Umbilical cord (tissue), 2 donors: ENCODE measurements at places on chromosomes 1 and 21.

- DNase-seq = peak; percentile 72
Measured at GRCh38 chr1:172149346-172149745, 271.1 kb upstream of the C1orf105 start.

DNA sequence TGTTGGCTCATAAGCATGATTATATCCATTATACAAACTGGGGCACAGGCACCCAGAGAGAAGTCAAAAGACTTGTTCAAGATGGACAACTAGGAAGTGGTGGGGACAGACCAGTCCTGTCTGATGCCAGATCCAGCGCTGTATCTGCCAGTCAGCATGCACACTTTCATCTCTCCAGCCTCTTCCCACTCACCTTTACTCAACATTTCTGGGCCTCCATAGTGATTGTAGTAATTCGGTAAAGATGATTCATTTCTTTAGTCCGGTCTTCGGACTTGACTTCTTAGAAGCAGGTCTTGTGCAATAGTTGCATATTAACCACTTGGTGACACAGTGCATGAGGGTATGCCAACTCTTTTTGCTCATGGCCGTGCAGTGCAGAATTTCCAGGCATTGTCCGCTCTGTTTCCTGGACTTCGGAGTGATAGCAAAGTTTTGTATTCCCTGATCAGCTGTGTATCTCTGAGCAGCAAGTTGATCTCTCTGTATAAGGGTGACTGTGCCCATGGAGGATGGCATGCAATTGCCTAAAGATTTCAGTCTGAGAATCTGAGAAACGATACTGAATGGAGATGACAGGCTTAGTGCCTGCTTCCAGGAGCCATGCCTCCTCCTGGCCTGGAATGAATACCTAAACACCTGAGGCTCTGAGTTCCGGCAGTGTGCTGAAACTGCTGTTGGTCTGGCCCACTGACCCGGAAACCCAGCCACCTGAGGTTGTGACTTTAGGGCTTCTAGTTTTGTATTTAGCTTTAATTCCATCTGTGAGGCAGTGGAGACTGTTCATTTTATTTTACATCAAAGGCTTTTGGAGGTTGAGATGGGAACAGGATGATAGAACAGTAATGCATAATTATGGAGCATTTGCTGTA, 39.0 kb downstream of the GALNT2 start:
- DNase-seq = no peak

- no peak for DNase-seq
Measured at GRCh38 chr1:23384312-23385058, 14.8 kb upstream of the ZNF436 start.

DNA sequence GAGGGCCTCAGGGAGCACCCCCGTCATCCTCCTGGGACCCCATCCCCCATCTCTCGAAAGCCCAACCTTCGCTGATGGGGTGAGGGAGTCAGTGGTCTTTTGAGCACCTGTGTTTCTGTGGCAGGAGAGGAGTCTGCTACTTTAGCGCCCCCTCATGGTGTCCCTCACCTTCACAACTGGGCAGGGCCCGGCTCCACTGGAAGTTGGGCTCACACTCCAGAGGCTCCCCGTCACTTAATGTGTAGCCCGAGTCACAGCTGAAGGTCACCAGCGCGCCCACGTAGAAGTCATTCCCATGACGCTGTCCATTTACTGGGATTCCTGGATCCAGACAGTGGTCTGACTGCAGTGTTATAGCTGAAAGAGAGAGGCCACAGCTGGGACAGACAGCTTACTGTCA, 139.5 kb upstream of the HMGB4 start:
- no peak for DNase-seq

- no peak for DNase-seq
Measured at GRCh38 chr21:39555911-39556590, 56.7 kb upstream of the B3GALT5 start.

DNA sequence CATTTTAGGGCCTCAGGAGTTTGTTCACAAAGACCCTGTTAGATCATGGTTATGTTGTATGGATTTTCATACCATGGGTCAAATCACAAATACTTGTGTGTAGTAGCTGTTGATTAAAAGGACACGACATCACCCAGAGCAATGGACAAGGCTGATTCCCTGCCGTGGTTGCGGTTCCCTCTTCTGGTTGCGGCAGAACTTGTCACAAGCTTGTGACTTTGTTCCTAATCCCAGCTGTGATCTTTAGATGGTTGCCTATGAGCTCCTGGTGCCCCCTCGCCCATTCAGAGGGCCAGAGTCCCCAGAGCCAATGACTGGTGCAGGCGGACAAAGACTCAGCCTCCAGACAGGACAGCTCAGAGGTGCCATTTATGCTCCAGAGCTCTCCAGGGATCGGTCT, 11.8 kb upstream of the SDHB start:
- no peak for DNase-seq

DNA sequence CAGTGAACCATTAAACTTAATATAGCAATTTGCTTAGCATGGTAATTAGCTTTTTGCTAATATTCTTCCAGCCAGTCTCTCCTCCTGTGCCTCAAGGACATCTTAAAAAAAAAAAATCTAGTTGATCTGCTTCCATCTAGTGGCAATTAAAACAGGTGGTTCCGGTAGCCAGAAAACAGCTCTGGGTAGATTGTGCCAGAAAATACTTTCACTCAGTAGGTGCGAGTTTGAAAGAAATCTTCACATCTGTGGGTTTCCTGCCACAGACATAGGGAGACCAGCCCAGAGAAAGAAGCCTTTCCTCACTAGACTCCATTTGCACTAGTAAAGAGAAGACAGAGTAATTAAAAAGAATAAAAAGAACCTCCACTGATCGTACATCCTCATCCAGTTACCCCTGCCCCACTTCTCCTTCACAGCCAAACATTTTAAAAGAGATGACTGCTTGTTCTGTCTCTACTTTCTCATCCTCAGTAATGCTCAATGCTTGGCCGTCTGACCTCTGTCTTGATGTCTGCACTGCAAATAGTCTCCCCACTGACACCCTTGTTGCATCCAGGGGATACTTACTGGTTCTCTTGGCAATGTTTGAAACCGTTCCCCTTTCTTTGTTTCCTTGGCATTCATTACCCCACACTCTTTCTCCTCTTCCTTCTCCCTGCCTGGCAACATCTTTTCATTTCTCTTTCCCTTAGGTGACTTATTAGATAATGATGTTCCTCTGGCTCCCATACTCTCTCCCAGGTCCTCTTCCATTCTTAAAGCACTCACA, 16.9 kb downstream of the SELL start:
- no peak for DNase-seq

GRCh38 chr1:109254621-109255096, 5.3 kb downstream of the CELSR2 start:
- DNase-seq = no peak
